Spinal cord (tissue), 10 donors: ENCODE measurements at places on chromosomes 4 and X. TPM values are rescaled to one million over a fixed set of nuclear protein-coding genes. Genes with fewer than 3 reads are reported as not detected.

Gene TMEM175
- total RNA-seq = 31.9 TPM

Gene AFAP1
- total RNA-seq = 37.8 TPM

Gene TCEAL2
- total RNA-seq = 26.8 TPM

Gene UGT2A1
- total RNA-seq = not detected

Gene SMIM14
- total RNA-seq = 42.1 TPM

Gene TRIM75
- total RNA-seq = not detected

Gene UCP1
- 0.61 TPM for total RNA-seq
